ENCODE measurements at places on chromosomes 11 and 22. TPM values are rescaled to one million over a fixed set of nuclear protein-coding genes. Genes with fewer than 3 reads are reported as not detected.

DNA sequence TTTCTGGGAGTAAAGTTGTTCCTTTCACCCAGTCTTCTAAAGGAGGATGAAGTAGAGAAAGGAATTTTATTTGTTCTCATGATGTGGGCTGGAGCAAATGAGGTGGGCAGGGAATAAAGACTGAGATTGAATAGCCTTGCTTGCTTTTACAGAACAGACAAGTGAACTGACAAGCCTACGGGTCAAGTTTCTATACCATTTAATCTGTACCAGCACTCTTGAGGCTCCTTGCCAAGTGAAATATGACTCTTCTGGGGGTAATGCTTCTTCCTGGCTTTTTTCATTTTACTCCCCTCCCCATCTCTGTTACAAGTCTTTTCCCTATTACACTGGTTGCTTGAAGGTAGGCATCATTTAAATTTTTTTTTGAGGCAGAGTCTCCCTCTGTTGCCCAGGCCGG is 54.8 kb downstream of the CSTPP1 start:
- H3K27me3 ChIP-seq: no peaks in the 10 kb centered on the region
- no peak for DNase-seq
- no peaks in the 10 kb centered on the region for H3K36me3 ChIP-seq
- no peak overlapping the region for H3K27ac ChIP-seq

DNA sequence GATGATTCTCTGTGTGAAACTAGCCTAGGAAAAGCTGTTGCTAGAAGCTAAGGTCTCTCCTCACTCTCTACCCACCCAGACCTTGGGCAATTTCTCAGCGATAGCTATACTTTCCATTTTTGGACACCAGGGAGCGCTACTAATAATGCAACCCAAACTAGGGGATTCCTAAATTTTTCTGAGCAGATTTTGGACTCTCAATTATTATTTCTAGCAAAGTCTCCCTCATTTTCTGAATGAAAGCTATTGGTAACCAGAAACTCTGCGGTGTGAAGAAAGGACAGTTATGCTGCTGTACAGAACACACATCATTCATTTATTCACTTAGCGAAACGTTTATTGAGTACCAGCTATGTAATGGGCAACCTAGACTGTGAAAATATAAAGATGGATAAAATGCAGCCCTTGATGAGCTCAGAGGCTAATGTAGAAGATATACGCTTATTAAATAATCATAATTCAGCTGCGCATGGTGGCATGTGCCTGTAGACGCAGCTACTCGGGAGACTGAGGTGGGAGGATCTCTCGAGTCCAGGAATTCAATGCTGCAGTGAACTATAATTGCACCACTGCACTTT is 6.1 kb upstream of the STIM1 start:
- H3K27me3 ChIP-seq: no peaks in the 10 kb centered on the region
- no peaks in the 10 kb centered on the region for H3K4me1 ChIP-seq
- no peaks in the 10 kb centered on the region for H3K36me3 ChIP-seq
- no peak overlapping the region for H3K27ac ChIP-seq
- no peak for DNase-seq
- no peak overlapping the region for H3K4me3 ChIP-seq

DNA sequence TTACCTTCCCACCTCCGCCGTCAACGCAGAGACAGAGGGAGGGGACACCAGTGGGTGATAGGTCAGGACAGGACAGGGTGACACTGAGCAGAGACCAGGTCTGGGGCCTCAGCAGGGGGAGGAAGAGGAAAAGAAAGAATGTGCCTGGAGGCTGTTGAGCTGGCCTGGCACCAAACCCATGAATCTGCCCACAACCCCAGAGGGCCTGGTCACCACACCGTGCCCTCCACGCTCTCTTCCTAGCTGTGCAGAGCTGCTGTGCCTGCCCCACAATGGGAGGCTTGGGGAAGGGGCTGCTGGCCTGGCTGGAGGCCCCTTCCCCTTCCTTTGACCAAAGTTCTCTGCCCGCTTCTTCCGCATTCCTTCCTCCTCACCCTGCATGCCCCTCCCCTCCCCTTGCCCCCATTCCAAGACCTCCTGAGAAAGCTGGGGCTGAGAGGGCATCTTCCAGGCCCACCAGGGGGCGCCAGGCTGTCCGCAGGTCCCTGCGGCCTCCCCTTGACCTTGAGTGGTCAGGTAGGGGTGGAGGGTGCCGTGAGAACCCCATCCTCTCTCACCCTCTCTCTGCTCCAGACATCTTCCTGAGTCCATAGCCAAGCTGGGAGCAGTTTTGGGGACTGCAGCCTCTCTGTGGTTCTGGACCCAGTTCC is 11.0 kb upstream of the CACNA1I start:
- no peak for DNase-seq
- no peaks in the 10 kb centered on the region for H3K27me3 ChIP-seq
- H3K27ac ChIP-seq: no peak overlapping the region

DNA sequence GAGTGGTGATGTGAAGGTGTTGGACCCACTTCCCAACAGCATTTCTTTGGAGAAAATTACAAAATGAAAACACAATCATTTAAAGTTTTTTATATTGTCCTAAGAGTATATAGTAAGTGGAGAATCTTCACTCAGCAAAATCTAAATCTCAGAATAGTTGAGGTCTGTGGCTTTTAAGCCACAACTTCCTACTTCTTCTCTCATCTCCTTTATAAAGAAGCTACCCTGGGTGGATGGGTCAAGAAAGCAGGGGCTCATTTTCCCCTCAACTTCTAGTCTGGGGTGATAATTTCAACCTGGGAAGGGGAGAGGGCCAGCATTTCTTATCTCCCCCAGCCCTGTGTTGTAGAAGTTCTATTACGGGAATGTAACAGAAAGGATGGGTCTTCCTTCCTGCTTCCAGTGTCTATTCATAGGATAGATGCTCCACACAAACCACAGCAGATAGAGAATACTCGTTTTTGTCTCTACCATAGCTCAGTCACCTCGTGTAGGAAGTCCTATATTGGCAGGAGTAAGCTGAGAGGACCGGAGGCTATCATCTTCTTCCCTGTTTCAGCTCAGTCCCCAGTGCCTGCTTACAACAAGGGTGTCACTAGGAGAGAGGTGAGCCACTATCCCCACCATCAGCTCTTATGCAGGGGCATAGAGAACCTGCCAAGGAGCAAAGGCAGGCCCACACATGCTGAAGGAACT is 341.5 kb downstream of the CASP12 start:
- no peaks in the 10 kb centered on the region for H3K27me3 ChIP-seq
- H3K27ac ChIP-seq: no peak overlapping the region
- H3K36me3 ChIP-seq: no peaks in the 10 kb centered on the region
- no peak for DNase-seq

GRCh38 chr11:34870548-34871196 is 45.5 kb downstream of the APIP start:
- H3K27me3 ChIP-seq: no peaks in the 10 kb centered on the region
- H3K36me3 ChIP-seq: peaks cover 3% of the 10 kb centered on the region
- H3K4me3 ChIP-seq: no peak overlapping the region

- H3K4me1 ChIP-seq: no peaks in the 10 kb centered on the region
- H3K27me3 ChIP-seq: no peaks in the 10 kb centered on the region
- H3K4me3 ChIP-seq: no peak overlapping the region
- no peak overlapping the region for H3K27ac ChIP-seq
Observed at GRCh38 chr11:14773755-14774154, 118.3 kb downstream of the CYP2R1 start.

DNA sequence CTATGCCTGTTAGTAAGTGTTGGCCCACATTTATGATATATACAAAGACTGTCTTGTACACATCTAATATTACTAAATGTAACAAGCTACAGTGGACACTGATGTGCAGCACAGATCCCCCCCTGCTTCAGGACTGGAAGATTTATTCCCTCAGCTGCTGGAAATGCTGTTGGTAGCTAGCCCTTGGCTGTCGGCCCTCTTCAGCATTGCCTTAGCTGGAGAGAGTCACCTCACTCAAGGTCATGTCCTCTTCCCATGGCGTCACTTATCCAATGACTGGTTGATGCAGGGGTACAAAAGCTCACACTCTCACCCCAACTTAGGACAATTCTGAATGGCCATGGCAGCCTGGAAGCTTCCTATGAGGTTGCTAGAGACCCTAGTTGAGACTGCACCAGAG is 312.7 kb downstream of the SOX6 start:
- no peaks in the 10 kb centered on the region for H3K4me1 ChIP-seq
- H3K27ac ChIP-seq: no peak overlapping the region
- no peak for DNase-seq

- no peaks in the 10 kb centered on the region for H3K36me3 ChIP-seq
- H3K4me1 ChIP-seq: no peaks in the 10 kb centered on the region
- no peak for DNase-seq
- no peak overlapping the region for H3K27ac ChIP-seq
- H3K4me3 ChIP-seq: no peak overlapping the region
- H3K27me3 ChIP-seq: no peaks in the 10 kb centered on the region
Observed at GRCh38 chr22:47286590-47286989, 524.1 kb downstream of the TBC1D22A start.

GRCh38 chr22:41263704-41264103 is 22.3 kb downstream of the RANGAP1 start:
- no peak overlapping the region for H3K4me3 ChIP-seq
- H3K27me3 ChIP-seq: no peaks in the 10 kb centered on the region
- no peaks in the 10 kb centered on the region for H3K4me1 ChIP-seq
- H3K36me3 ChIP-seq: no peaks in the 10 kb centered on the region
- no peak for DNase-seq

GRCh38 chr11:46649180-46649738 is 31.9 kb downstream of the ATG13 start:
- peaks cover 7% of the 10 kb centered on the region for H3K36me3 ChIP-seq
- no peak for DNase-seq
- no peaks in the 10 kb centered on the region for H3K27me3 ChIP-seq
- no peaks in the 10 kb centered on the region for H3K4me1 ChIP-seq

DNA sequence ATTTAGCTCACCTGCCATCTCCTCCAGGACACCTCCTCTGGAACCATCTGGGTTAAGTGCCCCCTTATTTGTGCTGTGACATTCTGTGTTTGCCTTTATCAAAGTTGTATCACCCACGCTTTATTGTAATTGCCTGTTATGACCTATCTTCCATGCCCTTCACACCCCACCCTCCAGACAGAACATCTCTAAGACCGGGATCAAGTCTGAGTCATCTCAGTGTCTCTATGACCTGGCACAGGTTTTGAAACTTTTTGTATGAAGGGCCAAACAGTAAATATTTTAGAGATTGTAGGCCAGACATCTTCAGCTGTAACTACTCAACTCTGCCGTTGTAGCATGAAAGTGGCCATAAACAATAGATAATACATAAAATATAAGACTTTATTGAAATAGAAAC is 161.8 kb downstream of the SPON1 start:
- H3K36me3 ChIP-seq: peaks cover 7% of the 10 kb centered on the region
- no peak overlapping the region for H3K27ac ChIP-seq
- no peaks in the 10 kb centered on the region for H3K27me3 ChIP-seq
- DNase-seq: no peak
- H3K4me3 ChIP-seq: no peak overlapping the region

DNA sequence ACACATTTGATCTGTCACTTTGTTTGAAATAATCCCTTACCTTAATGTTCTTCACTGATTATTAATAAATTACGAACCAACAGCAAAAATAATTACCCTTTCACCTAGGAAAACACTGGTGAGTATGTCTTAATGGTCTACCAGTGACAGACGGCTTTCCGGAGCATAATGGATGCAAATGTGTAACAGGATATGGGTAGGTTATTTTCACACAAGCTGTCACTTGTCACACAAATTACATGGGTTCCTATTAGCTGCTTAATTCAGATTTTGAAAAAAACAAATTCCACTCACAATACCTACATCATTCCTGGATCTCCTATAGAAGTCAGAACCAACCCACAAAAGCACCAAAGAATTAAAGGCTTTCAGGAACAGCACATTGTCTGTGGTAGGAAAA is 127.9 kb downstream of the WT1 start:
- no peak for DNase-seq
- no peaks in the 10 kb centered on the region for H3K36me3 ChIP-seq
- no peak overlapping the region for H3K27ac ChIP-seq
- peaks cover 1% of the 10 kb centered on the region for H3K4me1 ChIP-seq
- no peaks in the 10 kb centered on the region for H3K27me3 ChIP-seq

DNA sequence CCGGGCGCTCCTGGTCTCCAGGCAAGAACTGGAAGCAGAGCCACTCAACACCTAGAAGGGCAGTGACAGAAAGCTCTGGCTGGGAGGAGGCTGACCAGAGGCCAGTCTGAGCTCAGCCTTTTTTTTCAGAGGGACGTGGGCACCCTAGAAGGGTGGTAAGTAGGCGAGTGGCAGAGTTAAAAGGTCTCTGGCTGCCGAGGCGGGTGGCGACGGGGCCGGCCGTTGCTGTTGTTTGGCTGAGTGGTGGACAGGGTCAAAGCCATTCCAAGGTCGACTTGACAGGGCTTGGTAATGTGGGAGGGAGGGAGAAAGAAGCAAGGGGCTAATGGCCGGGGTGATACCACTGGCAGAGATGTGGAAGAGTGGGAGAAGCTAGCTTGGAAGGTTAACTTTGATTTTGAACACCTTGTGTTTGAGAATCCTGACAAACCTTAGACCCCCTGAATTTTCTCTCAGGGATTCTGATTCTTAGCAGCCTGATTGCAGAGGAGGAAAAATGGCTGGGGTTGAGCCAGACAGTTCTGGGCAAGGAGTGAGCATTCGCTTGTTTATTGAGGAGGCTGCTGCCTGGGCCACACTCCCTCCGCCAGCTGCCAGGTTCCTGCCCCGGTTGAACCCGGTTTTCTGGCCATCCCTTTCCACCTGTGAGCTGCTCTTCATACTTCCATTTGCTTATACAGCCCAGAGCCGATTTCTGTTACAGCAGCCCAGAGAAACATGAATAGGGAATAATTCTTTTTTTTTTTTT is 868 bp upstream of the SYCE3 start:
- H3K36me3 ChIP-seq: no peaks in the 10 kb centered on the region
- H3K4me3 ChIP-seq: peak overlapping the region; percentile 58
- no peak overlapping the region for H3K27ac ChIP-seq
- no peaks in the 10 kb centered on the region for H3K27me3 ChIP-seq
- peak; percentile 74 for DNase-seq

GRCh38 chr11:123174196-123175183 is 20.6 kb downstream of the CLMP start:
- no peaks in the 10 kb centered on the region for H3K27me3 ChIP-seq
- H3K36me3 ChIP-seq: no peaks in the 10 kb centered on the region
- DNase-seq: no peak
- peak overlapping the region; percentile 75 for H3K27ac ChIP-seq
- no peak overlapping the region for H3K4me3 ChIP-seq
- H3K4me1 ChIP-seq: peaks cover 5% of the 10 kb centered on the region

GRCh38 chr11:44915621-44916020 is 35.1 kb downstream of the TP53I11 start:
- H3K27ac ChIP-seq: no peak overlapping the region
- no peaks in the 10 kb centered on the region for H3K36me3 ChIP-seq
- no peaks in the 10 kb centered on the region for H3K27me3 ChIP-seq
- no peaks in the 10 kb centered on the region for H3K4me1 ChIP-seq
- DNase-seq: no peak
- no peak overlapping the region for H3K4me3 ChIP-seq

- H3K36me3 ChIP-seq: no peaks in the 10 kb centered on the region
- no peak overlapping the region for H3K4me3 ChIP-seq
- DNase-seq: peak; percentile 73
- H3K4me1 ChIP-seq: peaks cover 3% of the 10 kb centered on the region
- peak overlapping the region; percentile 44 for H3K27ac ChIP-seq
Observed at GRCh38 chr11:68353669-68354068, 41.3 kb downstream of the LRP5 start.

LARGE1 gene
- 41.7 TPM for total RNA-seq

GVQW3 gene
- 3.7 TPM for total RNA-seq

NNMT gene
- 597 TPM for total RNA-seq

TREH gene
- total RNA-seq: not detected

SUSD2 gene
- total RNA-seq: 15.0 TPM

DAGLA gene
- total RNA-seq: 3.5 TPM

AIP gene
- 61.2 TPM for total RNA-seq

KRTAP5-8 gene
- total RNA-seq: not detected

Data from aorta (tissue), 5 donors.